ENCODE measurements at places on chromosomes 3 and 15.

- DNase-seq: no peak
Observed at GRCh38 chr3:46566040-46566641, at the start of gene LRRC2. Gene LRRC2, minus strand, starts transcription at chr3:46566302. Its CDS starts 14,711 bp downstream, at chr3:46551591.

- DNase-seq: no peak
Observed at GRCh38 chr3:58261954-58262666, 24.5 kb downstream of the ABHD6 start.

GRCh38 chr3:54358969-54359694 lies 236.8 kb downstream of the CACNA2D3 start:
- no peak for DNase-seq

DNA sequence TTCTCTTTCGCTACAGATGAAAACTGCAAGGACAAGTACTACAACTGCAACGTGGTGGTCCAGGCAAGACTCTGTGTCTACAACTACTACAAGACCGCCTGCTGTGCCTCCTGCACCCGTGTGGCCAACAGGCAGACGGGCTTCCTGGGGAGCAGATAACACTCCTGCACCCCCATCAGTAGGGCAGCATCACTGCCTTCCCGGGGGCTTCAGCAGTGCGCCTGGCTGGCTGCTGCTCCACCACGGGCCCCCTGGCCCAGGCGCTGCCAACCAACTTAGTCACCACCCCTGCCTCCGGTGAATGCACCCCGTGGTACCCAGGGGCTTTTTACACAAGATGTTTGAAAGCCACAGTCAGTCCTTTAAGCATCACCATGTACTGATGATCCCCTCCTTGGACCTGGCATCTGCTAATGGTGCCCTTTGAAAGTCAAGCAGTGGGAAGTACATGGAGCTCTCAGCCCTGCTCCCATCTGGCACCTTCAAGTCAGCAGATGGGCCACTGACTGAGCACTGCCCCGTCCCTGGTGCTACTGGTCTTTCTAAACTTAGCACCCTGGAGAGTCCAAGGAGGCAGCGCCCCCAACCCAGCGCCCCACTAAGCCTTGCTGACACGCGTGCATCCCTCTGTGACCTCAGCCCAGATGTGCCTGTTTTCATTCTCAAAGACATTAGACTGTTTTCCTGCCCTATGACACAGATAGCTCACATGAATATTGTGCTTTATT lies 33.0 kb upstream of the NR2E3 start:
- no peak for DNase-seq

DNA sequence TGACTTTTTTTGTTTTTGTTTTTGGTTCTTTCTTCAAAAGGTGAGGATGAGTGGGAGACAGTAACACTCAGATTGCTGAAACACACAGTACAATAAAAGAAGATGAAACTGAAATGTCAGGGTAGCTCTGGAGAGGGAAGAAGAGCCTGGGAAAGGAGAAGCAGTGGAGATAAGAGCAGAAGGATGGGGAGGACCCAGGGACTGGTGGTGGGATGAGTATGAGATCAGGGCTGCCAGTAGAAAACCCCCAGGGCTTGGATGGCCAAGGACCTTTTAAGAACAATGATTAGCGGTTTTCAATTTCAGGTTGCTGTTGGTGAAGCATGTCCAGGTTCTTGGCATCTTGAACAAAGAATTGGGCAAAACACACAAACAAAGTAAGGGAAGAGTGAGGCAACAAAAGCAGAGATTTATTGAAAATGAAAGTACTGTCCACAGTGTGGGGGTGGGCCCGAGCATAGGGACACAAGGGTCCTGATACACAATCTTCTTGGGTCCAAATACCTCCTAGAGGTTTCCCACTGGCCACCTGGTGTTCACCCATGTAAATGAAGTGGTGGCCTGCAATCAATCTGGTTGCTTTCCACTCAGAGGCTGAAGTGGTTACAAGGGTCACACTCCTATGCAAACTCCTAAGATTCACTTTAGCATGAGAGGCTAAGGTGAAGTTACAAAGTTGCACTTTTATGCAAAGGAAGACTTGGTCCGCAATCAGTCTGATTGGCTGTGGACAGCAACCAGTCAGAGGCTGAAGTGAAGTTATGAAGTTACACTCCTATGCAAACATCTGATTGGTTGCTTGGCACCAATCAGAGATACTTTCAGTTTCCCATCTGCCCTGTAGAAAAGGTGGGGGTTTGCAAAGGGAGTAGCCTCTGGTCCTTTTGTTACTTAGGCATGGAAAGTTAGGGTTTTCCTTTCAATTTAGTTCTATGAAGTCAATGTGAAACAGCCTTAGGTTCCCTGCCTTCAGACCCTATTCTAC lies 26.1 kb upstream of the MFSD1 start:
- DNase-seq: no peak

- DNase-seq: no peak
Observed at GRCh38 chr3:62109534-62109933, 263.8 kb downstream of the FEZF2 start.

DNA sequence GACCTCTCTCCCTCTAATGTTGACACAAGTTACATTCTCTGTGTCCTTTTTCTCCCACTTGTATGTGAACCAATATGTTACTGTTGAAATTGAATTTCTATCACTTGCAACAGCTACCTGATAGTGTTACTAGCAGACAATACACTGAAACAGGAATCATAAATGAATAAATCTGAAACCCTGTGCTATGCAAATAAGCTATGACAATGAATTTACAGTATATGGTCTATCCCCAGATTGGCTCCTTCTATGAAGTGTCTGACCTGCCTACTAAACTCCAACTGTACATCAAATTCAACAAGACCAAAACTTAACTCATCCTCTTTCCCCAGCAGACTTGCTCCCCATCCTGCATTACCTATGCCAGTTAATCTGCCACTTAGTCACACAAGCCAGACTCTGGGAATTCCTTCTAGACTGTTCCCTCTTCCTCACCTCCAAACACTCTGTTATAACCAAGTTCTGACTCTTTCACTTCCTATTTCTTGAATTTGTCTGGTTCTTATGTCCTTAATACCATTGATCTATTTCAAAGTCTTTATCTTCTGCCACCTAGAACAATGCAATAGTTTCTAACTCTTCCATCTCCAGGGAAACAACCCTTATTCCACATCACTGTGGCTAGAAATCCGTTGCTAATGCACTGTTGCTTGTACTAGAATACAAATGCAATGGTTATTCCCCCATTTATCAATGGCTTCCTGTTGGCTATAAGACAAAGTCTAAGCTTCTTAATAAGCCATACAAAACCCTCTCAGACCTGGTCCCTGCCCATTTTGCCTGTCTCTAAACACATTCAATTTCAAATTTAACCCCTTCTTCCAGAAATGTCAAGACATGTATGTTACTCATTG lies 13.4 kb upstream of the ZNF639 start:
- no peak for DNase-seq

GRCh38 chr3:178246004-178246403 lies 290.2 kb upstream of the KCNMB2 start:
- no peak for DNase-seq

GRCh38 chr3:157128771-157129681 lies 30.9 kb downstream of the CCNL1 start:
- DNase-seq: peak; percentile 27

GRCh38 chr3:58839964-58840363 lies 173.4 kb upstream of the FAM3D start:
- DNase-seq: no peak

DNA sequence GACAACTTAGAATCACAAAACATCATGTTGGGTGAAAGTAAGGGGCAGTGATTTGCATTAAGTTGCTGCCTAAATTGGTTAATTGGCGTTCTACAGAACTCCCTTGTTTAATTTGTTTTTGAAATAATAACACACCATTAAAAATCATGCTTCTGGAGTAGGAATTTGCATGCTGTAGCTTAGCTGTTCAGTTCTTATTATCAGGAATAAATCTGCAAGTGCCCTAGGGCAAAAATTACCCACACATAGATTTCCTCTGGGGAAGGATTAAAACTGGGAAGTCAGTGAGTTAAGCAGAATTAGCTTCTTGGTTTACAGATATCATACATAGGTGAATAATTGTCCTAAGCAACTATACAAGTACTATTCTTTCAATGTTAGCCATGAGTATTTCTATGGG lies 381.6 kb upstream of the NAALADL2 start:
- no peak for DNase-seq

- no peak for DNase-seq
Observed at GRCh38 chr3:153431076-153431475, 269.1 kb downstream of the RAP2B start.

- DNase-seq: no peak
Observed at GRCh38 chr3:115912372-115912771, 289.1 kb downstream of the GAP43 start.

DNA sequence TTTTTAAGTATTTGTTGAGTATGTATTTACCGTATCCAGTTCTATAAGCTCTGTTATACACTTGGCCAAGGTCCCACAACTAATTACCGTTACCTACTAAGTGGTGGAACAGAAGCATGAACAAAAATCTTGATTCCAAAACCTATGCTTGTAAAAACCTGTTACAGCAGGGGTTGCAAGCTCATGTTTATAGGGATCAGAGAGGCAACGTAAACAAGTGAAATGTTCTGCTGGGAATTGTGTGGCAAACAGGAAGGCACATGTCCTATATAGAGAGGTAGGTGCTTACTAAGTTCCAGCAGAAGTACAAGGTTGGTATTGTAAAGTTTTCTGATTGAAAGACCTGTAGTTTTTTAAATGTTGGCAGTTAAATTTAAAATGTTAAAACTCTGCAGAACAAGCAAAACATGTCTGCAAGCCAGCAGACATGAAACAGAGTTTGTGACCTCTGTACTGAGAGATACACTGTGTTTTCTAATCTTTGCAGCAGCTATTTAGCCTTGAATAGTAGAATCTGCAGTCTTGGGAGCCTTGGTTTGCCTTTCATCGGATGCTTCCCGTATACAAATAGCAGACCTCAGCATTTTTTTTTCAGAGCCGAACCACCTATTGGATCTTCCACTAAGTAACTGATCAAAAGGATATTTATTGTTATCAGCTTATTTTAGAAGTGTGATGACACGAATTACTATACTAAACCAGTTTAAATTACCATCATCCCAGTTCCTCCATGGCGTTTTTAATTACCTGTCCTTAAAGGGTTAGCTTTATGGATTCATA lies 11.4 kb downstream of the IREB2 start:
- DNase-seq: no peak

DNA sequence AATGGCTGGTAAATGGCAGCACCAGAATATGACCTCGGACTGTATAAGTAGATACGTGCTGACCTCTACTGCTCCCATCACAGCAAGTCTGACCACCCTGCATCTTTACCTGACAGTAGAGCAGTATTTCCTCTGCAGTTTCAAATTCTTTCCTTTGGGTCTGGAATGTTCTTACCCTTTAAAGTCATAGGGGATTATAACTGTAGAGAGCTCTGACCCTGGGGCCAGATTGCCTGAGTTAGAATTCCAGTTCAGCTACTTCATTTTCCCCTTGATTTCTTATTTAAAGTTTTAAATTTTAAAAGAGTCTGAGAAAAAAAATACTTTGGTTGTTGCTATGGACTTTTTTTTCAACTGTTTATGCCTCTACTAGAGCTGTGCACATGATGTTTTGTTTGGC lies 237.7 kb downstream of the NR1D2 start:
- DNase-seq: no peak

DNA sequence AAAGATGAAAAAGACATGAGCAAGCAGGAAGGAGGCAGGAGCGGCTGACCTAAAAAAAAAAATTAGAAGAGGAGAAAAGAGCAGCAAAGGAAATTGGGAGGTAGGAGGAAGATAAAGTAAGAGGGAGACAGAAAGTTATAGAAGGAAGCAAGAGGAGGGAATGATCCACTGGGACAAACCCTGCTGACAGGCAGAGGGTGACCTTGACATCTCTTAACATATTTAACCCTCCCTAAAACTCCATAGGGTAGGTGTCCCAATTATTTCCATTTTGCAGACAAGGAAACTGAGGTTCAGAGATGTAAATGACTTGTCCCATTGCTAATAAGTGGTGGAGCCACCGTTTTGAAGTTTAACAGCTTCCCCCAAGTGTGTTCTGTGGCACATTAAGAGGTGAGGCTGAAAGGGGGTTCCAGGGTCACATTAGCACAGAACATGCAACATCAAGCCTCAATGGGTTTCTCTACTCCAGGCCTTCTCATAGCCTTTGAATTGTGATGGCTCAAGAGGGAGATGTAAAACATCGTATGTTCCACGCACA lies 37.4 kb upstream of the PRICKLE2 start:
- DNase-seq: no peak

Data from T-helper 9 cell (primary cell).